Right forelimb (tissue), 1 donor: ENCODE measurements at places on chromosomes 11 and 22.

GRCh38 chr11:92322225-92322624 lies 97.6 kb downstream of the FAT3 start:
- DNase-seq = no peak

- no peak for DNase-seq
These were observed 1.5 kb upstream of the IGF2 start for GRCh38 chr11:2140411-2141400.

DNA sequence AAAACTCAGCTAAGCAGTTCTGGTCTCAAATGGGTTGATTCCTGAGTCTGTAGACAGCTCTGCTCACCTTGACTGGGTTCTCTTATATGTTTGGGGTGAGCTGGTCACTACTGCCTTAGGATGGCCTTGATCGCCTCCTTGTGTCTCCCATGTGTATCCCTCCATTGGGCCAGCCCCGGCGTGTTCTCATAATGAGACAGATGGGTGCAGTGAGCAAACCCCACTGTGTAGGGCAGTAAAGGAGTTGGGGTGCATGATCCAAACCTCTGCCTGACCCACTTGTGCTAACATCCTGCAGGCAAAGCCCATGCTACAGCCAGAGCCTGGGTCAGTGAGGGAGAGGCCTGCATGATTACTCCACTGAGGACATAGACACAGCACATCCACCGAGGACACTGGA lies 657.6 kb downstream of the BRD1 start:
- DNase-seq = no peak

- no peak for DNase-seq
These were observed 10.5 kb downstream of the ASPHD2 start for GRCh38 chr22:26439559-26439958.

DNA sequence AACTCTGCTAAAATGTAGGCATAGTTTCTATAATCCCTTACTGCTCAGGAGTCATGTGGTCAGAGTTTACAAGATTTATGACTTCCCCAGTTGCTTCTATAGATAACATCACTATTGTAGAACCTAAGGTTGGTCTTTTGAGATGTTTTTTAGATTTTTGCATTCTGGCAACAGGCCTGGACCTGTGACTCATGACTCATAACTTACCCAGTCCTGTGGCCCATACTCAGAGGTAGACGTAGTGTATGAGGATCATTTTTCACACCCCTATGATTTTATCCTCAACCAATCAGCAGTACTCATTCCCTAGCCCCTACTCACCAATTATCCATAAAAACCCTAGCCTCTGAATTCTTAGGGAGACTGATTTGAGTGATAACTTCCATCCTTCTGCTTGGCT lies 384.4 kb upstream of the DDI1 start:
- no peak for DNase-seq

- no peak for DNase-seq
These were observed 7.9 kb upstream of the SPON1 start for GRCh38 chr11:13954591-13954990.

- no peak for DNase-seq
These were observed 429 bp downstream of the VEGFB start for GRCh38 chr11:64234647-64235379.
